Effector memory CD8-positive, alpha-beta T cell (primary cell): ENCODE measurements at places on chromosomes 16 and 17.

DNA sequence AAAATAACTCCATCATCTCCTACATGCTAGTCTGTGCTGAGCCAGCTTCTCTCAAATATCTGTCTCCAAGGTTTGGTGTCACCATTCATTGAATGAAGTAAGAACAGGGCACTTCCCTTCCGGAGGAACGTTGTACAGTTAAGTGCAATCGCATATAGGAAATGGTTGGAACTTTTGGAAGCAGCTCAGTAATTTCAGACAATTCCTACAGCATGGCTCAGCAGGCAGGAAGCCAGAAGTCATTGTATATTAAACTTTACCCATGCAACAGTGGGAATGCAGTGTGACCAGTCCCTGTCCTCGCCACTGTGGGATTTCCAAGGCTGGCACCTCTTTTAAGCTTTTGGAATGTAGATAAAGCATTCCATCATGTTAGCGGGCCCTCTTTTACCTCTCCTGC, 51.1 kb upstream of the MYH2 start:
- no peak overlapping the region for H3K4me3 ChIP-seq
- H3K27ac ChIP-seq, result no peak overlapping the region
- no peaks in the 10 kb centered on the region for H3K4me1 ChIP-seq
- no peaks in the 10 kb centered on the region for H3K36me3 ChIP-seq

DNA sequence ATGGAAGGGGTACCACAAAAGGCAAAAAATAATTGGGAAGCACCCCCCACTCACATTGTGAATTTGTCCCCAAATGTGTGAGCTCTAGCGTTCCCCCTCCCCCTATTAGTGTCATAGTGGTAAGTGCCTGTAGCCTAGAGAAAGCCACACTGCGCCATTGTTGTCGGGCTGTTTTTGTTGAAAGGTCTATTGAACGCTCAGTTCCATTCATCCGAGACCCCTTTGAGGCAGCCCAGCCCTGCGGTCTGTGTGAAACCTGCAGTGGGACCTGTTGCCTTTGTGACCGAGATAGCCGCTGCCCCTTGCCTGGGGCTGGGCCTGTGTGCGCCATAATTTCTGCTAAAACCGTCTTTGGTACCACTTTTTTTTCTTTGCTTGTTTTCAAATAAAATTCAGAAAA, 3.0 kb downstream of the JPT2 start:
- H3K27ac ChIP-seq, result no peak overlapping the region
- H3K27me3 ChIP-seq, result no peaks in the 10 kb centered on the region
- DNase-seq, result no peak
- peaks cover 32% of the 10 kb centered on the region for H3K4me1 ChIP-seq
- H3K36me3 ChIP-seq, result peaks cover 24% of the 10 kb centered on the region
- H3K4me3 ChIP-seq, result no peak overlapping the region

- peak overlapping the region; percentile 24 for H3K27ac ChIP-seq
- no peaks in the 10 kb centered on the region for H3K27me3 ChIP-seq
- no peak overlapping the region for H3K4me3 ChIP-seq
- peaks cover 10% of the 10 kb centered on the region for H3K36me3 ChIP-seq
These were observed 36.8 kb downstream of the CPD start for GRCh38 chr17:30415491-30415890.

- peaks cover 4% of the 10 kb centered on the region for H3K4me1 ChIP-seq
- H3K27me3 ChIP-seq, result no peaks in the 10 kb centered on the region
- H3K27ac ChIP-seq, result peak overlapping the region; percentile 76
- no peak overlapping the region for H3K4me3 ChIP-seq
- peaks cover 48% of the 10 kb centered on the region for H3K36me3 ChIP-seq
These were observed 27.9 kb downstream of the CDR2 start for GRCh38 chr16:22346483-22346882.

DNA sequence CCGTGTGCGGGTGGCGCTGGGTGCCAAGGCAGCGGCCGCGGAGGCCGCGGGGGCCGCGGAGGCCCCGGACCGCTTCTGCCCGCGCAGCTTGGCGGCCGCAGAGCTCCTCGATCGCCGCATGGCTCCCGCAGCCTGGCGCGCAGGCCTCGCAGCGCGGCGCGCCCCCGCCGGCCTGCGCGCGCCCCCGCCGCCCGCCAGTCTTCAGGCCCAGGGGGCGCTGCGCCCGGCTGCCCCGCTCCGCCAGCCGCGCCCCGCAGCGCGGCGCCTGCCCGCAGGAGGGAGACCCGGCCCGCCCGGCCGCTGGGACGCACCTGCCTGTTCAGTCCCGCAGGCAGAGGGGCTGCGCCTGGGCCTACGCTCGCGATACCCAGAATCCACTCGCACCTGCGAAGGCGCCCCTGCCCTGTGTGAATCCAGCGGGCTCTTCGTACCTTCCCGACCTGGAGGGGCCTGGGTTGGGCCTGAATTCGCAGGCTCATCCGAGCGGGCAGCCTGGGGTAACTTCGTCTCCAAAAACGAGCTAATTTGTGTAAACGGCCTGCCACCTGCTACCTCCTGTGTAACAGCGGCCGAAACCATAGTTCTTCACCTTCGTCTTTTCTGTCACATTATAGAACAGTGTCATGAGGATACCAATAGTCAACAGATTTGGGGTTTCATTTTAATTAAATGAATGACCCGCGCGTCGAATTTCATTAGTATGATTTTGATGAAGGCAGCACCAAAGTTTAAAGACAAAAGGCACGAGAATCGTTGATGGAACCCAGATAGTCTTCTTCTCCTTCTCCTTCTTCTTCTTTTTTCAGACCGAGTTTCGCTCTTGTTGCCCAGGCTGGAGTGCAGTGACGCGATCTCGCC, at the start of gene CENPV:
CENPV (minus strand) TSS at position 153 of the 858 bp plus-strand sequence; CDS start at position 120, 33 bp downstream.
- peak within 1 kb of the TSS; percentile 62 for H3K27ac ChIP-seq

DNA sequence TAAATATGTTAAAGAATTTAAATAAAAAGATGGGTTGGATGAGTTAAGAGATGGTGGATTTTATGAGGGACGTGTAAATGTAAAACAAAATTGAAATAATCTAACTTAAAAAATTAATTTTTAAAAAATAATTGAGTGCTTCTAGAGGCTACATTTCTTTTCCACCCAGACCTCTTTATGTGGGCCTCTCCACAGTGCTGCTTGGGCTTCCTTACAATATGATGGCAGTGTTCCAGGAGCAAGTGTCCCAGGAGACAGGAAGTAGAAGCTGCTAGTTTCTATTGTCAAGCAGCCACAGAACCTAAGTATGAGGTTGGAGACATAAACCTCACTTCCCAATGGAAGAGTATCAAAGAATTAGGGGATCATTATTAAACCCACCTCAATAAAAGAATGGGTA, 205.7 kb upstream of the CPHXL start:
- H3K27ac ChIP-seq, result no peak overlapping the region
- DNase-seq, result no peak
- H3K36me3 ChIP-seq, result no peaks in the 10 kb centered on the region
- no peaks in the 10 kb centered on the region for H3K27me3 ChIP-seq
- no peaks in the 10 kb centered on the region for H3K4me1 ChIP-seq
- no peak overlapping the region for H3K4me3 ChIP-seq

DNA sequence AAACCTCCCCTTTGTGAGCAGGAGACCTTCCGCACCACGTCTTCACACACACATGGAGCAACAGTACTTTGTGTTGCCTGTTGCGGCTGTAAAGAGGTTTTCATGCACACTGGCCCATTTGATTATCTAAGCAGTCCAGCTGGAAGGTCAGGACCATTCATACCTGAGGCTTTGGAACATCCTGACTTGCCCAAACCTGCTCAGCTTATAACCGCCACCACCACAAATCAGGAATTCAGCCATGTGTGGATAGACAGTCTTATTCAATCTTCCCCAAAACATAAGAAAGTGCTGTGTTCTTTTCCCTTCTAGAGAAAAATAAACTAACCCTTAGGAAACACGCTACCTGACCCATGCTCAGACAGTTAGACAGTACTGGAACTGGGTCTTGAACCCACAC, 81.6 kb upstream of the XYLT1 start:
- no peaks in the 10 kb centered on the region for H3K36me3 ChIP-seq
- H3K4me3 ChIP-seq, result no peak overlapping the region
- H3K27ac ChIP-seq, result no peak overlapping the region
- peaks cover 39% of the 10 kb centered on the region for H3K27me3 ChIP-seq
- DNase-seq, result no peak

GRCh38 chr17:7634384-7634783, 4.4 kb downstream of the SHBG start:
- no peak overlapping the region for H3K4me3 ChIP-seq
- DNase-seq, result no peak
- H3K36me3 ChIP-seq, result no peaks in the 10 kb centered on the region
- no peaks in the 10 kb centered on the region for H3K4me1 ChIP-seq
- H3K27me3 ChIP-seq, result peaks cover 7% of the 10 kb centered on the region

DNA sequence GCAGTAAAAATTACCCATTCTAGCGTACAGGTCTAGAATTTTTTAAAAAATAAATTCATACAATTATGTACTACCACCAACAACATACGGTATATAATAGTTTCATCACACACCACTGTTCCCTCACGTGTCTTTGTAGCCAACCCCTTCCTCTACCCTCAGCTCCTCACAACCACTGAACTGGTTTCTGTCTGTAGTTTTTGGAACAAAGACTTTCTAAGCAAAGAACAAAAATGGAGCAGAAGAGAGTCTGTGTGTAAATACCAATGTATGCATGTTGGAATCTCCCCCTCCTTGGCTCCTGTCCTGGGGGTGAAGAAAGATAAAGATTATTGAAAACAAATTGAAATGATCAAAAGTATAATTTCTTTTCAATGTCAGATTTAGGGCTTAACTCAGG, 31.9 kb upstream of the CCR7 start:
- no peak overlapping the region for H3K4me3 ChIP-seq
- peaks cover 20% of the 10 kb centered on the region for H3K4me1 ChIP-seq
- H3K36me3 ChIP-seq, result peaks cover 9% of the 10 kb centered on the region
- no peak overlapping the region for H3K27ac ChIP-seq

- DNase-seq, result no peak
- H3K27me3 ChIP-seq, result no peaks in the 10 kb centered on the region
- H3K36me3 ChIP-seq, result no peaks in the 10 kb centered on the region
- no peak overlapping the region for H3K4me3 ChIP-seq
- no peak overlapping the region for H3K27ac ChIP-seq
These were observed 39.4 kb downstream of the OTOA start for GRCh38 chr16:21703156-21703555.

DNA sequence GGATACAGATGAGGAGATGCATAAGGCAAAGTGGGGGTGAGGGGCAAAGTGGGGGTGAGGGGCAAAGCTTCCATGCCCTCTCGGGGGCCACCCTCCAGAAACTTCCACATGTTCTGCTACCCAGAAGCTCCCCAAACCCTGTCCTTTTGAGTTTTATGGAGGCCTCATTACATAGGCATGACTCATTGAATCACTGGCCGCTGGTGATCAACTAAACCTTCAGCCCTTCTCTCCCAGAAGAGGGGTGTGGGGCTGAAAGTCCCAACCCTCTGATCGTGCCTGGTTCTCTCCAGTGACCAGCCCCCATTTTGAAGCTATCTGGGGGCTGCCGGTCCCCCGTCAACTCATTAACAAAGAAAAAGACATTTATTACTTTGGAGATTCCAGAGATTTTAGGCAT, 27.5 kb downstream of the ITGAE start:
- no peak overlapping the region for H3K27ac ChIP-seq
- H3K27me3 ChIP-seq, result no peaks in the 10 kb centered on the region
- peaks cover 12% of the 10 kb centered on the region for H3K36me3 ChIP-seq
- H3K4me3 ChIP-seq, result no peak overlapping the region

GRCh38 chr16:3349175-3349574, 6.5 kb upstream of the OR2C1 start:
- no peaks in the 10 kb centered on the region for H3K4me1 ChIP-seq
- DNase-seq, result no peak
- H3K27me3 ChIP-seq, result peaks cover 10% of the 10 kb centered on the region
- peaks cover 4% of the 10 kb centered on the region for H3K36me3 ChIP-seq

DNA sequence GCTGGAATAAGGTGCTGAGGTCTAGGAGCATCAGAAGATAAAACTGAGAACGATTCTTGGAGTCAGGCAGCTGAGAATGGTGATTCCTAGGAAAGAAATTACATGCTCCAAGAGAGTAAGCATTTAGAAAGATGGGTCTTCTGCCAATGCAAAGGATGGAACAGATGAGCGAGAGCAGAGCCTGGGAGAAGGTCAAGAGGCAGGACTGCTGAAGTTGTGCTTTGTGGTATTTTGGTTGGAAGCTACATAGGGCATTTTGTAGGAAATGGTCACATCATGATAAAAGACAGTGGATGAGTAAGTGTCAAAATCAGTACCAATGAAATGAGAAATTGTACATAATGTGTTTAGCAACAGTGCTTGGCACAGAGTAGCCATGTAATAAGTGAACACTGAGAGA, 1.4 kb upstream of the CRYM start:
- peaks cover 92% of the 10 kb centered on the region for H3K27me3 ChIP-seq
- no peak overlapping the region for H3K27ac ChIP-seq
- peaks cover 5% of the 10 kb centered on the region for H3K4me1 ChIP-seq
- no peaks in the 10 kb centered on the region for H3K36me3 ChIP-seq
- no peak overlapping the region for H3K4me3 ChIP-seq
- DNase-seq, result no peak

DNA sequence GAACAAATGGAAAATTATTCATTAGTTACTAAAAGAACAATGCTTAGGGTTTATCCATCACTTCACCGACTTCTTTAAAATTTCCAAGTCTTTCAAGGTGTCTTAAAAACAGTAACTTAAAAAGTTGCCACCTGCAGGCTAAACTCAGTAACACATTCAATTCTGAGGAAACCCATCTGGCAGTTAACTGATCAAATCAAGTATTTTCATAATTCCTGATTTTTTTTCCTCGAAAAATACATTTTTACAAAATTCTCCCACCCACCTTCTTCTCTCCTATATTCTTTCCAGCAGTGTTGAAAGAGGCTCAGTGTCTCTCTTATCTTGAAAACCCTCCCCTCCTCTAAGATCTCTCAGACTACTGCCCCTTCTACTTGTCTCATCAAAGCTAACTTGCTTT, 29.9 kb downstream of the PARN start:
- no peak overlapping the region for H3K4me3 ChIP-seq
- DNase-seq, result no peak
- peaks cover 49% of the 10 kb centered on the region for H3K36me3 ChIP-seq
- H3K27ac ChIP-seq, result peak overlapping the region; percentile 73

DNA sequence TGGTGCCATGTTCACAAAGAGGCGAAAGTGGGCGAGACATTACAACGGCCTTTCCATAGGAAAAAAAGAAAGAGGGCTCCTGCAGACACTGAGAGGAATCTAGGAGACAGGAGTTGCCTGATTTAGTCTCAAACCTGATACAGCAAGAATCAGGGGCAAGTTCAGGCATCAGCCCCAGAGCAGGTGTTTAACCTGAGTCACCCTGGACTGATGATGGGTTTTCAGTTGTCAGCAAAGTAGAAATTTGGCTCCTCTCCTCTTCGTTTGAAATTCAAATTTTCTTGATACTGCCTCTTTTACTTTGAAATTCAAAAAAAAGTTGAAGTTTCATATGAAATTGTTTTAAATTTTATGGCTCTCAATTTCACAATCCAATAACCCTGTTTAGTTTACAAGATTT, 189.5 kb downstream of the ABCC12 start:
- DNase-seq, result no peak
- no peaks in the 10 kb centered on the region for H3K4me1 ChIP-seq
- no peaks in the 10 kb centered on the region for H3K27me3 ChIP-seq
- no peak overlapping the region for H3K4me3 ChIP-seq
- H3K36me3 ChIP-seq, result no peaks in the 10 kb centered on the region

GRCh38 chr16:47142486-47142820, 1.3 kb downstream of the NETO2 start:
- peaks cover 8% of the 10 kb centered on the region for H3K27me3 ChIP-seq
- no peak for DNase-seq
- H3K4me1 ChIP-seq, result peaks cover 11% of the 10 kb centered on the region
- H3K27ac ChIP-seq, result no peak overlapping the region

- peak overlapping the region; percentile 4 for H3K4me3 ChIP-seq
These were observed 4.0 kb downstream of the SRCIN1 start for GRCh38 chr17:38601539-38602351.
